ENCODE measurements at places on chromosomes 1 and 21.

GRCh38 chr1:47388030-47388890 is 27.8 kb upstream of the FOXE3 start:
- peak; percentile 42 for DNase-seq

DNA sequence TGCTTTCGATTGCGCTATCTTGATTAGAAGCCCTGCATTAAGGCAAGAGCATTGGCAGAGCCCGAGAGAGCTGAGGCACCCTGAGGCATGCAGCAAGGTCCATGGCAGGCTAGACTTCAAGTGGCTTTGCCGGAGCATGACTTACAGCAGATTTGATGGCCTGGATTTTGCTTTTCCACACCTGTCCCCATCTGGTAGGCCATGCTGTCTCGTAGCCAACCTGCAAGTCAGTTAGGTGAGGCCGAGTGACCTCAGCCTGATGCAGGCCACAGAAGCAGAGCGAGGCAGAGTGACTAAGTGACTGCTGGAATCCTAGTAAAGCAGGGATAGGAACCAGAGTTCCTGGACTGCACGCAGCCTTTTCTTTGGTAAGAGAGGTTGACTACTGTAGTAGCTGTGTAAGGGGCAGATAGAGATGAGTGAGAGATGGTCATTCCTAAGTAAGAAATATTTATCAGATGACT is 148.9 kb downstream of the PBX1 start:
- DNase-seq, result peak; percentile 98

DNA sequence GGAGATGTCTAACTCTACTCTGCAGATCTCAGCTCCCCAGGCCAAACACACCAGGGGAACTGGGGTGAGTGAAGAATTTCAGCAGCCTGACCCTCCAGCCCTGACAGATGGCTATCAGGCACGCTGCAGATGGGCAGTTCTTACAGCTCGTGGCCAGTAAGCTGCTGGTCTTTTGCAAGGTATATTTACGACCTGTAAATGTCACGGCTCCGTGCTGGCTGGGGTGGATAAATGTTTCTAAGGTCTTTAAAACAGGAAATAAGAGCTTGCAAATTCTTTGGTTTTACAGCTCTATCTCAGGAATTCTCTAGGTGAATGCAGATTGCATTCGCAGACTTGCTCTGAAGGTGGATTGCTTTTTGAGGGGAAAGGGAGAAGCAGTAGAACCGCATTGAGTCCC is 10.1 kb downstream of the DOP1B start:
- no peak for DNase-seq

DNA sequence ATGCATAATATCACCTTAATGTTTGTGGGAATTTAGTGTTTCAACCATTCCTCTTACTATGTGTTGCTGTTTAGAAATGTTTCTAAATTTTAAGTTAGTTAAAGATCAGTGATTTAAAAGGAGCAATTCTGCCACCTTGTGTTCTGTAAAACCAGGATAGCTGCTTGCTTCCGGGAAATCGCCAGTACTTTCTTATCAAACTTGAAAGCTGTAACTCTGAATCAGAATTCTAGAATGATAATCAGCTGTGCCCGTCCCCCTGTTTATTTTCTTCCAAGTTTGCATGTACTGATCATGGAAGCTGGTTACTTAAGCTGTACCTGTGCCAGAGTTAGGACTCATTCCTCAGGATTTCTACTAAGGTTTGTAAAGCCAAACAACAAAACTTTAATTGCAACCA is 656.4 kb downstream of the LTN1 start:
- DNase-seq, result peak; percentile 87
